GM12892 (cell line): ENCODE measurements at places on chromosomes 1 and 21.

DNA sequence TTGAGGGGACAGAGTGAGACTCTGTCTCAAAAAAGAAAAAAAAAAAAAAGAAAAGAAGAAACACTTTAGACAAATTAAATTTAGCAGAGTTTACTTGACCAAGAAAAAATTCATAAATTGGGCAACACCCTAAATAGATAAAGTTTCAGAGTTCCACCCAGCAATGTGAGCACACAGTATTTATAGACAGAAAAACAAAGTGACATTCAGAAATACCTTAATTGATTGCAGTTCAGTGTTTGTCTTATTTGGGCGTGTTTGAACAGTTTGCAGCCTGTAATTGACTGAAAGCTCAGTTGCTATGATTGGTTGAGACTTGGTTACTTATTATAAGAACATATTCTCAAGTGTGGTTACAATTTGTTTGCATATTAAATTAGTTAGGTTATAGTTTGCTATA is 603.5 kb upstream of the NEGR1 start:
- DNase-seq: no peak

DNA sequence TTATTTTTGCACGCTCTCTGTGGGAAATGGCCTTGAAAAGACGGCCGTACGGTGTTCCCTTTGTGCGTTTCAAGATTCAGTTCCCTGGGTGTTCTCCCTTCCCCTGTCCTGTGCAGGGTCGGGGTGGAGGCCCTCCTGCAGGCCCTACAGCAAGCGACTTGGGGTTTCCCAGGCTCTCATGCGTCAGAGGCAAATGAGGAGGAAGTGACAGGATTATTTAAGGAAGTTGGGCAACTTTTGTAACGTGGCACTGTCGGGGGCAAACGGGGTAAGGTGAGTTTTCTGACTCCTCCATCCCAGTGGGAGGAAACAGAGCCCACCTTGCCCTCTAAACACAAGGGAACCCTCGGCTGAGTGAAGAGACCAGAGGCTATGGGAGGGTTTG is 16.1 kb upstream of the AJAP1 start:
- no peak for DNase-seq

GRCh38 chr1:34762474-34763141 is 3.1 kb downstream of the GJB4 start:
- DNase-seq: no peak

GRCh38 chr21:45010096-45010495 is 64.3 kb upstream of the ADARB1 start:
- no peak for DNase-seq

GRCh38 chr1:220696226-220696862 is 6.2 kb downstream of the C1orf115 start:
- no peak for DNase-seq

GRCh38 chr1:116990612-116991151 is 10.9 kb upstream of the CD101 start:
- no peak for DNase-seq

DNA sequence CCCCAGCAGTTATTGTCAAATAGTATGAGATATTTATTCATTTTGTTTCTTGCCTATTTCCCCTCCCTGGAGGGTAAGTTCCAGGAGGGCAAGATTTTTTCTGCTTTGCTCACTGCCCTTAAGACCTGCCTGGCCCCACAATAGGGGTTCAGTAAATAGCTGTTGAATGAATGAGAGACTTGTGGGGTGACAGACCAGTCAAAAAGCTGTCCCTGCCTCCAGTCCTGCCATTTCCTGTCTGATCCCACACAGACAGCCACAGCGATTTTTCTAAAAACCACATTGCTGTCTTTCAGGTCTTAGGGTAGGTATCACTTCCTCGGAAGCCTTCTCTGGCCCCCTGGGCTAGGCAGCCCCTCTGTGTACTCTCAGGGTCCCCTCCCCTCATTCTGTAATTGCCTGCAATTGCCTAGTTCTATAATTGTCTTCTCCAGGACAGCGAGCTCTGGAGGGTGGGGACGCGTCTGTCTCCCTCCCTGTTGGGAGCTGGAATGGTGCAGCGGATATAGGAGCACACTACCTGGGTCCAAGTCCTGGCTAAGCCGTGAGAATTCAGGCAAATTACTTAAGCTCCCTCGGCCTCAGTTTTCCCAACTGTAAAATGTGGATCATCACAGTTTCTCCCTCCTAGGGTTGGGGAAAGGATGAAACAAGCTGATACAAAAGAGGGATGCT is 1.8 kb upstream of the EXTL1 start:
- no peak for DNase-seq

DNA sequence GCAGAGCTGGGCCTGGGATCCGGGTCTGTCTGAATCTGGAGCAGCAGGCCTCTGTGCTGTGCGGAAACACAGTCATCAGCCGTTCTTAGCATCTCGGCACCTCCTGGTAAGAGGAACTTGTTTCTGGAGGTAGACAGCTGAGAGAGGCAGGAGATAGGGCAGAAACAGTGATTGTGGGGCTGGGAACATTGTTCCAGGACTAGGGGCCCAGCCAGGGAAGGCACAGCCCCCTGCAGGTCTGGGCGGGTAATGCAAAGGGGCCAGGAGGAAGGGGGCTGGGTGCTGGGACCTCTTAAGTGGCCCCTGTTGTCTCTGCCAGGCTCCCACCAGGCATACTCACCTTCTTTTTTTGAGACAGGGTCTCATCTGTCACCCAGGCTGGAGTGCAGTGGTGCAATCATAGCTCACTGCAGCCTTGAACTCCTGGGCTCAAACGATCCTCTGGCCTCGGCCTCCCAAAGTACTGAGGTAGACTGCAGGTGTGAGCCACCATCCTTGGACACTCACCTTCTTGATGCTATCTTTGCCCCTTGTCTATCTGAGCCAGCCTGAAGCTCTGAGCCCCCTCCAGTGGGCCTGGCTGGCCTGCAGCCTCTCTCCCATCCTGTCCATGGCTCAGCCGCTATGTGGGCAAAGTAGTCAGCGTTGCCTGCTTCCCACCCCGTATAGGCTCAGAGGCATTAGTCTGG is 134.3 kb upstream of the ZBTB40 start:
- peak; percentile 48 for DNase-seq

DNA sequence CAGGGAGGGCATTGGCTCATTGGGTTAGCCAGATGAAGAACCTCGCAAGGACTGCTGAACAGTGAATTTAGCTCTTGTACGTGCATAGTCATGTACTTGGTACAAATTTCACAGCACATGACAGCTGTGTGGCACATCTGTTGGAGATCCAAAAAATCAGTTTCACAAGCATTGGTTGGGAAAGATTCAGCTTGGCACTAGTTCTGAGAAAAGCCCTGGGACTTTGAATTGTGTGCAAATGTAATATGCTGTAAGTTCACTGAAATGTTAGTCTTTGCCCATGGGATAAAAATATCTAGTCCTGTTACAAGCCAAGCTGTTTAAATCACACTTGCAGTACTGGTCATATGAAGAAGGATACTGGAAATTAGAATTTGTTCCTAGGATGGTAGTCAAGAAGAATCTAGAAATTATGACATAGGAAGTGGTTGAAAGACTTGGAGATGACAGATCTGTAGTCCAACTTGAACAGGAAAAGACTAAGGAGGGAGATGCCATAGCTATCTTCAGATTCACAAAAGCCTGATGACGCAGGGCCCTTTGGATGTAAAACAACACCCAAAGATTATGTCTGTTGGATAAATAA is 19.2 kb downstream of the LAMC2 start:
- no peak for DNase-seq

DNA sequence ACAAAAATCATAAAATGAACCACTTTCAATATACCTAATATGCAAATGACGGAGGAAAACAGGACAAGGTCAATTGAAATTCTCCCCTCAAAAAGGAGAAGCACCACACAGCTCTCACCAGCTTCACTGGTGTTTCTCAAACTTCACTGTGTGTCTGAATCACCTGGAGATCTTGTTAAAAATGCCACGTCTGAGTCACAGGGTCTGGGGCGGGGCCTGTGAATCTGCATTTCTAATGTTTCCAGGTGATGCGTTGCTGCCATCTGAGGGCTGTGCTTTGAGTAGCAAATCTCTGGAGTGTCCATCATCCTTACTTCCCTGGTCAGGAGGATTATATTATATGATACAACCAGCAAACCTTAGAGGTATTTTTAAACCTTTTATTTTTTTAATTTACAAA is 9.0 kb downstream of the CLDN19 start:
- DNase-seq: no peak

DNA sequence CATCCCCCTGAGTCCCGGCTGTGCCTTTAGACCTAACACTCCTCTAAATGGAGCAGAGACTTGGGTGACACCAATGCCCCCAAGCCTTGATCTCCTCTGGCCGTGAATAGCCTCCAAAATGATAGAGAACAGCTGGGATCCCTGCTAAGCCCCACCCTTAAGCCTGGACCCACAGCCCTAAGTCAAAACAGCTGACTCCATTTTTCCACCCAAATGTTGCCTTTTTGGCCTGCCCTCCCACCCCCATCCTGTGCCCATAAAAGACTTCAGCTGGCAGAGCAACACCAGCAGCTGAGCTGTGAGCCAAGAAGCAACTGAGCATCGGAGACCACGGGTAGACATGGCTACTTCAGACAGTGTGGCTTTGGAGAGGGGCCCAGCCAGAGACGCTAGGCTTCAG is 420.8 kb downstream of the NPHP4 start:
- DNase-seq: no peak

DNA sequence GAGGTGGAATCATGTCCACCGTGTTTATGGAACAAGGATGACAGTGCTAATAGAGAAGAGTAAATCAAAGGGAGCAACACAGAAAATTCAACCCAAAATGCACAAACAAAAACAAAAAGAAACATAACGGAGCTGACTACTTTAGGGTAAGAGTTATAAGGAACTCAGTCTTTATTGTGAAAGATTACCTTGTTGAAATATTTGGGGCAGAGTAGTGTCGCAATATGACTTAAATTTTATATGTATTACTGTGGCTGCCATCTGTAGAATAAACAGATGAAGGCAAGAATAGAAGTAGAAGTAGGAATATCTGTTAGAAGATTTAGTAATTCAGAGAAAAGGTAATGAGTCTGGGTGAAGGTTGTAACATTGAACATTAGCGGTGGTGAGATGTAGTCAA is 913.9 kb downstream of the BRINP3 start:
- DNase-seq: no peak

DNA sequence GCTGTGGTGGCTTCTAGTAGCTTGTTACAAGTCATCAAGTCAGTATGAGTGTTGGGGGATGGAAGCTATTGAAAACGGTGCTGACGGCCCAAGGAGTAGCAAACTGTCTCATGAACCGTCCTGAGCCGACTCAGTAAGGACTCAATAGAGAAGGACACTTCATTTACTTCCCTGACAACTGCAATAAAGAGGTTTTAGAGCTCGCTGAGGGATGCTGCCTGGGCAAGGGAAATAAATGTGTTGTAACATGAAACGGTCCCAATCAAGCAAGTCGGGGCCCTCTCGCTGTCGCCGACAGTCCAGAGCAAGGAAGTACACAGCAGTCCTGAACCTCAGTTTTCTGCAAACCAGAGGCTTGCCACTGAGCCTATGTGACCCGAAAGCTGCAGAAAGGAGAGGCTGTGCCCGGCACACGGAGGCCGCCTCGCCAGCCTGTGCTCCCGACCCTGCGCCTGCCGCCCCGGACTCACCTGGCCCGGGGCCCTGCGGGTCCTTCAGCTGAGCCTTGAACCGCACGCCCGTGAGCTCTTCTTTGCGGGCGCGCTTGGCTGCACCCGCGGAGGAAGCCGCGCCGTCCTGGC is 423 bp downstream of the URB1 start:
- no peak for DNase-seq

DNA sequence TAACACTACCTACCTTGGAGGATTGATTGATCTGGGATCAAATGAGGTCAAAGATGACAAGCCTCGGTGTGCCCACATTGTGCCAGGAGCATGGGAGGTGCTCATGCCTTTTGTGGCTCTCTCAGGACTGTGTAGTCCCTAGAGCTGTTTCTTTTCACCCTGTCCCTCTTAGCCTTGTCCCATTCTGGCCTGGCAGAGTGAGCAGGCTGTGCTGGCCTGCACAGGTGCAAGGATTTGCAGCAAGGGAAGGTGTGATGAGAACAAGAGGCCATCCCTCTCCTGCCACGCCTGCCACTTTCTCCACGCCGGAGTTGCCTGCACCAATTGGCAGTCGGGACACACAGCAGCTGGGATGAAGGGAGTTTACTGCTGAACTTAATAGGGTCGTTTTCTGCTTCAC is 410.6 kb upstream of the VAMP3 start:
- no peak for DNase-seq

DNA sequence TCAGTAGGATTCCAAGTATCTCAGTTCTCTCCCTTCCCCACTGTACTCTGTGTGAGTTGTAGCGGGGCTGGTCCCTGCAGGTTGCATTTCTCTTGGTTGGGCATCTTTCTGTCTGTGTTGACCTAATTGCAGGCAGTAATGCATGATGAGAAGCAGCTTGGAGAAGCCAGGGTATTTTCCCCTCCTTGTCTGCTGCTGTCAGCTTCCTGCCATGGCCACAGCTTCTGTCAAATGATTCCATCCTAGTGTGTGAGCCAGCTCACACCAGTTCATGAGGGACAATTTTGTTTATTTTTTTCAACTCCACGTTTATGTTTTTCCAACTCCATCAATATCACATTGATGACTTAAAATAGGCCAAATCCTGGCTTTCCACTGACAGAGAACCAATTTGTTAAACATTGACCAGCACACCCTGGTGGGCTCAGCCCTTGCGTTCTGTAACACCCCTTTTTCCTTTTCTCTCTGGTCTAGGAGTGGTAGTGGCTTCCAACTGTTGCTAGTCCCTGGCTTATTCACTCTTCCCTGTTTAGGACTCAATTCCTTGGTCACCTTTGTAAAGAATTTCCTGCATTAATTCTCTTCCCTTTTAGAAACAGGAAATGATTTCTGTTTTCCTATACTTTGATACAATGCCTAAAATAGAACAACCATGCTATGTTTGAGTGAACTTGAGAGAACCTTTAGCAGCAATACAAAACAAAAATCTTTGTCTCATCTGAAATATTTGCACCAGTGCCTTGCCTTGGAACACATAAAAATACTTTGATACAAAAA is 44.9 kb upstream of the APOBEC4 start:
- no peak for DNase-seq

GRCh38 chr21:28703861-28704260 is 288.8 kb downstream of the LTN1 start:
- no peak for DNase-seq

DNA sequence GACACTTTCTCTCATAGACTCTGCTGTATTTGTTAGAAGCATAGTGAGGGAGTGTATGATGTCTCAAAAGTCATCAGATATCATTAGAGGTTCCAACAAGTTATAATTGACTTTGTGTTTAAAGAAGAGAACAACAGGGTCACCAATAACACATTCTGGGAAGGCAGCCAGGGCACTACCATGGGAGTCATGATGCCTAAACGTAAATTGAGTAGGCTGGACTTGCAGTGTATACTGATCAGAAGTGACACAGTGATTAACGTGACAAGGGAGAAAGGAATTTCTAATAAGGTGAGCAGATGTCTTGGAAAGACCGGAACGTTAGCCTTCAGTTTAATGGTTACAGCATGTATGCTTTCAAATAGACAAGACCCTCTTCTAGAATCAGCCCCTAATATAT is 973.2 kb downstream of the NCAM2 start:
- no peak for DNase-seq

DNA sequence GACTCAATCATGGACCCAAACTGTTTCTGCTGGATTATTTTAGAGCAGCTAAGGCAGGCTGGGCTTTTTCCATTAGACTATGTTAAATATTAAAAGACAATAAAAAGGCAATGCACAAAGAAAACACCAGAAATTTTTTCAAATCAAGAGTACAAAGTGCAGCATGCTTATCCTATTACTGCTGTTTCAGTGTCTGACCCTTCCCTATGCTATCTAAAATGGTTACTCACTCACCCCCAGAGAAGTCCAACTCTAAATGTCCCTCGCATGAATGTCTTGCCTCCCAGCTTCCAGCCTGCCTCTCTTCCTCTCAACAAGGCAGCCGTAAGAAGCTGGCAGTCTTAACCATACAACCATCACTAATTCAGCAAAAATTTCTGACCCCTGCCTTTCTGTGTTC is 108.7 kb upstream of the SYT6 start:
- no peak for DNase-seq
